Thoracic aorta (tissue), 2 donors: ENCODE measurements at places on chromosomes 7 and 10.
A peak's percentile ranks its signal among the peaks of the same experiment; 100 is the strongest.

DNA sequence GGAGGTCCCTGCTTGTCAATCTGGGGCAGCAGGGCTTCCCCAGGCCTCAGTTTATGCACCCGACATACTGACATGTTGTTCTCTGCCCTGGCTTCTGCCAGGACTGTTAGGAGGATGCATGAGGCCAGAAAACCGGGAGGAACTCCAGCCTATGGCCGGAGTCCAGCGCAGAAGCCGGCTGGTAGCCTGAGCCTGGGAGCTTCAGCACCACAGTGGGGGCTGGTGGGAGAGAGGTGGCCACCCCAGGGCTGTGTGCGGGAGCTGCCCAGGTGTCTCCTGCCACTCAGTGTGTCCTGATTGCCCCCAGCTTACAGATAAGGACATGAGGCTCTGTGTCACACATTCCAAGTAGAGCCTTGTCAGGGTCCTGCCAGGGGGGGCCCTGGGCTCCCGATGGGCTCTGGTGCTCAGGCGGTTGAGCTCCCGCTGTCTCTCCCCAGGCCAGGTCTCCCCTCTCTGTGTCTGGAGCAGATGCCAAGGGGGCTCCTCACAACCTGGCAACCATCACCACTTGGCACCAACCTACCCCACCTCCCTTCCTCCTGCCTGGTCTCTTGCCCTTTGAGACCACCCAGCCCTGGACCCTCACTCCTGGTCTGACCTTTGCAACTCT lies 32.3 kb downstream of the PPIF start:
- H3K27me3 ChIP-seq = no peaks in the 10 kb centered on the region
- H3K36me3 ChIP-seq = no peaks in the 10 kb centered on the region
- H3K4me3 ChIP-seq = no peak overlapping the region
- peak overlapping the region; percentile 87 for H3K27ac ChIP-seq

DNA sequence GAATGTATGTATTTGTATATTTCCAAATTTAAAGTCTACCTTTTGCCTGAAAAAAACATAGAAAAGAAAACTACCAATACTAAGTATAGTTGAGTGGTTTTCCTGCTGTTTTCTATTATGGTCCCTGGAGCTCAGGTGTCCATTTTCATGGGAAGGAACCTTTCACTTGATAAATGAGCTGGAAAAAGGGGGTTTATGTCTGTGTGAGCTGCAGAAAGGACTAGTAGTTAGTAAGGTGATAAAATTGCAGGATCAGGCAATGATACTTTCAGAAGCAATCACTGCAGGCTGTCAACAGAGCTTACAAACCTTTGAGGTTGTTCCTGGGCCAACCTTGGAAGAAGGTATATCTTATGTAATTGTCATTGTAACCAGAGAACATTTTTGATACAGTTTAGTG lies 48.0 kb downstream of the ST7 start:
- no peak overlapping the region for H3K4me3 ChIP-seq
- H3K4me1 ChIP-seq = peaks cover 32% of the 10 kb centered on the region
- no peaks in the 10 kb centered on the region for H3K27me3 ChIP-seq
- no peak for DNase-seq

- no peaks in the 10 kb centered on the region for H3K36me3 ChIP-seq
- DNase-seq = no peak
- no peak overlapping the region for H3K4me3 ChIP-seq
- H3K27me3 ChIP-seq = no peaks in the 10 kb centered on the region
Observed at GRCh38 chr7:75762350-75762917, 9.6 kb downstream of the CCL26 start.

GRCh38 chr7:155809332-155809946 lies 2.8 kb downstream of the SHH start:
- H3K27ac ChIP-seq = no peak overlapping the region
- peaks cover 22% of the 10 kb centered on the region for H3K4me1 ChIP-seq
- no peak for DNase-seq
- no peaks in the 10 kb centered on the region for H3K36me3 ChIP-seq
- peak overlapping the region; percentile 43 for H3K4me3 ChIP-seq
- peaks cover 6% of the 10 kb centered on the region for H3K27me3 ChIP-seq

DNA sequence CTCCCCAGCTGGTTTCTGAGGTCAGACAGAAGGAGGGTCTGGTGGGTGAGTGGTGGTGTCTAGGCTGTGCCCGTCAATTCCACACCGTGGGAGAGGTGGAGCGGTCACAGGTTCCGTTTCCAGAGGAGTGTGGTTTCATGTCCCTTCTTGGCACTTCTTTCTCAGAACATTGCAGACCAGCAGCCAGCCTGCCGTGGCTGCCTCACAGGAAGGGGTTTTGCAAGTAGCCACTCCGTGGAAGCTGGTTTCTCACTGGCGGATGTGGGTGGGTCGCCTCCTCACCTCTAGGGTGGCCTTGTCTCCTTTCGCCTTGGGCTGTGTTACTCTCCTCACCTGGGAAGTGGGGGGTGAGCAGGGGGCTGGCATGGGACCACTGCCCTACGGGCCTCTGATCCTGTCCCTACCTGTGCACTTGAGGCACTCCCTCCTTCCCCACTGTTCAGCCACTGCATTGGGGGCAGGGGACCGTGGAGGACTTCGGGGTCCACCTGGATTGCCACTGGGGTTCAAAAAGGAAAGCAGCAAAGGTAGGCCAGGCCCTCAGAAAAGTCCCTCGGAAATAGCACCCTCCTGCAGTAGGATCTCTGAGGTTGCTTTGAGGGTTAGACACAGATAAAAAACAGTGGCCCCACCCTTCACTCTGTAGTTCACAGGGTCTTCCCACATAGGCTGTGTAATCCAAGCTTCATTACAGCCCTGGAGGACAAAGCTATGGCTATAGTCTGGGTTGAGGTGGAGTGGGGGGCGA lies 33.9 kb downstream of the TSPAN14 start:
- H3K27me3 ChIP-seq = no peaks in the 10 kb centered on the region
- no peak for DNase-seq
- no peaks in the 10 kb centered on the region for H3K36me3 ChIP-seq
